ENCODE measurements at places on chromosomes 3 and 15. TPM values are rescaled to one million over a fixed set of nuclear protein-coding genes. Genes with fewer than 3 reads are reported as not detected.

Gene SLC25A20
- 19.4 TPM for polyA plus RNA-seq

Gene RTP4
- polyA plus RNA-seq: 4.4 TPM

Gene PRR20G
- polyA plus RNA-seq: not detected

Gene ZNF385D
- polyA plus RNA-seq: not detected

Gene CNTN3
- not detected for polyA plus RNA-seq

Gene MORC1
- polyA plus RNA-seq: not detected

Gene AP3B2
- polyA plus RNA-seq: 0.31 TPM

Gene WNT5A
- polyA plus RNA-seq: not detected

Gene IQSEC1
- 23.7 TPM for polyA plus RNA-seq

Gene EPB42
- not detected for polyA plus RNA-seq

Gene CHRNB4
- polyA plus RNA-seq: not detected

Gene CFAP100
- not detected for polyA plus RNA-seq

Gene TRPC1
- polyA plus RNA-seq: 0.82 TPM

Gene NOX5
- polyA plus RNA-seq: not detected

Gene ISL2
- polyA plus RNA-seq: not detected

Gene DNAH12
- polyA plus RNA-seq: not detected

Gene TMEM158
- not detected for polyA plus RNA-seq

Gene GRM7
- not detected for polyA plus RNA-seq

Gene TGM5
- not detected for polyA plus RNA-seq

Gene PIF1
- 0.68 TPM for polyA plus RNA-seq

Gene ESYT3
- polyA plus RNA-seq: not detected

Gene ATP2B2
- polyA plus RNA-seq: not detected

Gene KIF7
- polyA plus RNA-seq: not detected

Gene RTP1
- not detected for polyA plus RNA-seq

Gene SQOR
- polyA plus RNA-seq: 68.3 TPM

Gene ANKRD63
- polyA plus RNA-seq: not detected

Gene CCR1
- polyA plus RNA-seq: 0.11 TPM

Gene KIF23
- not detected for polyA plus RNA-seq

Gene TRPM1
- polyA plus RNA-seq: not detected

Gene RYR3
- polyA plus RNA-seq: not detected

Gene GORASP1
- 10.2 TPM for polyA plus RNA-seq

Gene AGTR1
- not detected for polyA plus RNA-seq

Gene SERPINI1
- 16.0 TPM for polyA plus RNA-seq

Gene LAMB2
- polyA plus RNA-seq: not detected

Gene IL16
- polyA plus RNA-seq: 428 TPM

Gene CCR8
- polyA plus RNA-seq: not detected

Gene LARP6
- polyA plus RNA-seq: 0.03 TPM

All from naive thymus-derived CD8-positive, alpha-beta T cell (primary cell).